ENCODE measurements at places on chromosomes 12 and 14.

GRCh38 chr12:129665414-129665813 is 238.4 kb downstream of the TMEM132D start:
- DNase-seq = no peak

DNA sequence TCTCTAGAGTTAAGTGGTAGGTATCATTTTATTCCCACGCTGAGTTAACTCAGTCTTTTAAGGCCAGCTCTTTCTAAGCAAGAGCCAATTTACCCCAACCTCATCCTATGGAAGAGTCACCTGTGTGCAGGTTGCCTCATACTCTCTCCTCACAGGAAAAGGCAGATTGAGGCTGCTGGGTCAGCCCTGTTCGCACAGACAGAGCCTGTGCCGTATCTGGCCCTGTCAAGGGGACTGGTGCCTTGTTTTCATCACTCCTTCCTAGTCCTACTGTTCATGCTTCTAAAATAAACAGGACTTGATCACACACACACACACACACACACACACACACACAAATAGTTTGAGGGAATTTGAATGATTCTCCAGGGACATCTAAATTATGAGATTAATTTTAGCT is 285.0 kb downstream of the SLC6A15 start:
- DNase-seq = no peak

- DNase-seq = no peak
These were observed 553 bp upstream of the DAZAP2 start for GRCh38 chr12:51238037-51238509.

DNA sequence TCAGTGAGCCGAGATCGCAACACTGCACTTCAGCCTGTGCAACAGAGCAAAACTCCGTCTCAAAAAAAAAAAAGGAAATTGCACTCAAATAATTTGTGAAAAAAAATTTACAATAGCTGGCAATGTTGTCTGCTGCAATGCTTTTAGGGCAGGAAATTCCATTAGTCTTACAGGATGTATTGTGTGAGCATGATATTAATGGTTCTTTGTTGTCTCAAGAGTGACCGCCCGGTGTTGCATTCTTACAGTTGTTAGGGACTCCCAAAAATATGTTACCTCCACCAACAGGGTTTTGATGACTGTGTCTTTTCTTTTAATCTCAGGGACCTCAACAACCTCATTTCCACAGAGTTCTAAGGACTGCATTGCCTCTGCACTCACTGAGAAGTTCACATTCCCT is 44.8 kb downstream of the PZP start:
- no peak for DNase-seq

DNA sequence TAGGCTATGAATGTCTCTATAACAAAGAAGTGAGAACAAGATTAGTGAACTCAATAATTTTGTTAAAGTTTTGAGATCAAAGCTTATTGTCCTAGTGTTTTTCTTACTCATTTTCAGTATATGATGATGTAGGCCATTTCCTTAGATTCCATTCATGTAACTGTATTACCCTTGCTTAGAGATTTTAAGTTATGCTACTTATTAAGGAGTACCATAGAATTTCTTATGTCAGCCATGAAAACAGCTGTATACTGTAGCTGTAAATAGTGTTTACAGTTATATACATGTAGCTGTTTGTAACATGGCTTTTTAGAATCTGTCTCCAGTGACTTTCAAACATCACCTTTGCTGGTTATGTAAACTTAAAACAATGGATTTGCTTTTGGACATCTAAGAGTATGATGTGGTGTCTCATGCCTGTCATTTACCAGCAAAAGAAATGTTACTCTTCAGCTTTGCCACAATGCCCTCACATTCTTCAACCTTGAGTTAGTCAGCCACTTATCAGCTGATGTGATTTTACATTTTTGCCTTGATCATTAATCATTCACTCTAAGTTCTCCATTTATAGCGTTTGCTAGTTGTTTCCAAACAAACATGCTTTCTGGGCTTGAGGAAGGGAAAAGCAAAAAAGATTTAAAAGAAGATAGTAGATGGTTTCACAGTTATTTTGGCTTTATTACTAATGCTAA is 55.5 kb downstream of the SLC16A7 start:
- DNase-seq = no peak

DNA sequence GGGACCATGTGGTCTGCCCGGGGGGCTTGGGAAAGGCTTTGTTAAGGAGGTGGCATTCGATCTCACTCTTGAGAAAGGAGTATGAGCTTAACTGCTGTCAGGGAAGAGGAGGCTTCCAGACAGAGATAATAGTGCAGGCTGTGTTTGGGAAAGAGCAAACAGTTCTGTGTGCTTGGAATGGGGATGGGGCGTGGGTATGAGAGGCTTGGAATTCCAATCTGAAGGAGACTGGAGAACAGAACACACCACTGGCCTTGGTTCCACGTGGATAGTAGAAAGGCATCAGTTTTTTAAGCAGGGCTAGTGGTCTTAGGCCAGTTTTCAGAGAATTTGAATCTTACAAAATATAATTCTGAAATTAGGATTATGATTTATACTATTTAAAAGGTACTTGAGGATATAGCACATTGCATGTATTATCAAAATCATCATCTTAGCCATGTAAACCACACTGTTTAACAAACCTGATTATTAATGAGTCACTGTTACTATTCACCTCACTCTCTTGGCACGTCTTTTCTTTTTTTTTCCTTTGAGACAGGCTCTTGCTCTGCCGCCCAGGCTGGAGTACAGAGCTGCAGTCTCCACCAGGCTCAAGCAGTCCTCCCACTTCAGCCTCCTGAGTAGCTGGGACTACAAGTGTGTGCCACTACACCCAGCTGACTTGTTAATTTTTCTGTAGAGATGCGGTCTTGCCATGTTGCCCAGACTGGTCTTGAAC is 38.5 kb upstream of the KCNK13 start:
- no peak for DNase-seq

DNA sequence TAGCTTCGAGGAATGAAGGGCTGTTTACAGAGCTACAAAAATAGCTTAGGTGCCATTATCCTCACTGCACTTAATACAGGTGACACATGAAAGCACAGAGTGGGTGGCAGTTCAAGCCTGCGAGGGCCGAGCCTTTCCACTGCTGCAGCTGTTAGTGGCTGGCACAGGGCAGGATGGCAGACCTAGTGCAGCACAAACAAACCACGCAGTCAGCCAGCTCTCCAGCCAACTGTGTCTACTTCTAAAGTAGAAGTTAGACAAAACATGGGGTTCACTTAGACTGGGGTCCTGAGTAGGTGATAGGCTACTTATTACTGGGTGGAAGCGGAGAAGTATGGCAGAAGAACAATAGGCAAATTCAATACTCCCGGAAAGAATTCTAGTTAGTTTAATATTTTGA is 95.4 kb downstream of the DUSP16 start:
- DNase-seq = no peak

GRCh38 chr14:58077621-58078020 is 74.4 kb downstream of the ARMH4 start:
- DNase-seq = no peak

DNA sequence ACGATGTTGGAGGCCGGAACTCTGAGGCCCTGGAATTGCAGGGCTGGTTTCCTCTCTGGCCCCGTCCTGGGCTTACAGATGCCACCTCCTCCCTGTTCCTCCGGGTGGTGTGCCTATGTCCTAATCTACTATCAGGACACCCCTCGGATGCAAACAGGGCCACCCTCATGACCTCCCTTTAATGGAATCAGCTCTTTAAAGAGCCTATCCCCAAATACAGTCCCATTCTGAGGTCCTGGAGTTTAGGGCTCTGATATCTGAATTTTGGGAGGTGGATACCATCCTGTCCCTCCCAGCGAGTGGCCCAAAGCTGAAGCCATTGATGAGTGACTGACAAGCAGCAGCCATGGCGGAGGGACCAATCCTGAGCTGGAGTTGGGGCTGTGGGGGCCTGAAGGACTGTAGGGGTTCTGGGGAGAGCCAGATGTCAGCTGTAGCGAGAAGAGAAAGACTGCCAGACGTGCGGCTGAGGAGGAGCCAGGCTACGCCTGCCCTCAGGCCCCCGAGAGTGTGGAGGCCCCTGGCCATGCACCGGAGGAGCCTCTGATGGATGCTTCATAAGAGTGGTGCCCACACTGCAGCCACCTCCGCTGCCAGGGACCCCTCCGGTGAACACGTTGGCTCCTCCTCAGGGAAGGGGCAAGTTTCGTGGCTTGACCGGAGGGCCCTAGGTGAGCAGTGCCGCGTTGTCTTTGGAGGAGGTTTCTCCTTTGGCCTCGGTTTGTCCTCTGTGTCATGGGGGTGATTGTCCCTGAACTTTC is 100.2 kb downstream of the KIF26A start:
- DNase-seq = no peak

- peak; percentile 10 for DNase-seq
These were observed 80.8 kb upstream of the C12orf71 start for GRCh38 chr12:27163048-27163715.

- no peak for DNase-seq
These were observed 3.7 kb downstream of the IFFO1 start for GRCh38 chr12:6552140-6552551.

DNA sequence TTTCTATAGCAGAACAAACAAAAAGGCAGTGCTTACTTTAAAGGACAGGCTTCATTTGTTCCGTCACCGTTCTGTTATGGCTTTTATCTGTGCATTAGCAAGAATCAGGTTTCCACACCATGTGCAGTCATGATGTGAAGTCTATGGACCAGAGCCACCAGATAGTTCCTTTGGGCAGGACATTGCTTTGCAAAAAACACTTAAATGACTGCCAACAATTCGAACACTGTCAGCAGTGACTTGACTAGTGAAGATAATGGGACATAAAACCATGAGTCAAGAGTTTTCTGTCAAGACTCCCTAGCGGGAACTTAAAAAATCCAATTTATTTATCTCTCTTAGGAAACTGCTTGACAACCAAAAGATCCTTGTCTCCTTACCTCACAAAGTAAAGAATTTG is 80.3 kb downstream of the NKX2-1 start:
- DNase-seq = no peak

DNA sequence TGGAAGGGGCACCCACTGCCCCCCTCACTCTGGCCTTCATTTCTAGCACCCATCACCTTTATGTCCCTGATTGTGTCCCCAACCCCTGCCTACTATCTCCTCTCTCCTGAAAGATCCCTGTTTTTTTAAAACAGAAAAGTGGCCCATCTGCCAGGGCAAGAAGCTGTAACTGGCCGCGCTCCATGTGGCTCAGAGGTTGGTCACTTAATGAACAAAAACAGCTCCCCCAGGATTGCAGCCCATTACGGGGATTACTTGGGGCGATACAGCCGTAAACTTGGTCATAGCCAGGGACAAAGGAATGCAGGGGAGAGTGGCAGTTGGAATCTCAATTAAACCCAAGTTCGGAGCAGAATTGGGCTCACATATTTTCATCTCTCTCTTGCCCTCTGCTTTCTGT is 34.8 kb upstream of the VSX2 start:
- no peak for DNase-seq
